Activated naive CD4-positive, alpha-beta T cell treated with Interleukin-2 at 50 U/mL for 16 hours (primary cell): ENCODE measurements at places on chromosomes 13 and 19.

- DNase-seq, result peak; percentile 7
Measured at GRCh38 chr13:52845766-52846566, 2.5 kb downstream of the PCDH8 start.

GRCh38 chr19:6668691-6669090 is 1.3 kb downstream of the TNFSF14 start:
- DNase-seq, result peak; percentile 48

GRCh38 chr19:12800466-12800770 is 1.2 kb downstream of the PRDX2 start:
- no peak for DNase-seq

GRCh38 chr13:51707461-51707860 is 96.5 kb downstream of the DHRS12 start:
- no peak for DNase-seq

GRCh38 chr19:36685835-36686234 is 1.6 kb upstream of the ZNF567 start:
- no peak for DNase-seq

DNA sequence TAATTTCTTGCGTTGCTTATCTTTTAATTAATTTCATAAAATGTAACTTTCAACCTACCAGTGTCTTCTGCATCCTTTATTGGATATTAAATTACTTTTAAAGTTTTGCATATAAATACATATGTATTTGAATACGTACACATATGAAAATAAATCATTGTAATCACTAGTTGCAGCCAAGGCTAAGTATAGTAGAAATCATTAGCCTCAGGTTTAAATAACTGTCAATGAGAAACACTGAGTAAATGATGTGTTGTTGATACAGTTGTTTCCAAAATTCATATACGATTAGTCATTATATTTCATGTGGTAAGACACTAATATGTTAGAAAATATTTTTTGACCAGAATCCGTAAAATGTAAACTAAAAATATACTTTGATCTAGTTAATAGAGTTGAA is 1267.1 kb upstream of the PCDH20 start:
- no peak for DNase-seq

DNA sequence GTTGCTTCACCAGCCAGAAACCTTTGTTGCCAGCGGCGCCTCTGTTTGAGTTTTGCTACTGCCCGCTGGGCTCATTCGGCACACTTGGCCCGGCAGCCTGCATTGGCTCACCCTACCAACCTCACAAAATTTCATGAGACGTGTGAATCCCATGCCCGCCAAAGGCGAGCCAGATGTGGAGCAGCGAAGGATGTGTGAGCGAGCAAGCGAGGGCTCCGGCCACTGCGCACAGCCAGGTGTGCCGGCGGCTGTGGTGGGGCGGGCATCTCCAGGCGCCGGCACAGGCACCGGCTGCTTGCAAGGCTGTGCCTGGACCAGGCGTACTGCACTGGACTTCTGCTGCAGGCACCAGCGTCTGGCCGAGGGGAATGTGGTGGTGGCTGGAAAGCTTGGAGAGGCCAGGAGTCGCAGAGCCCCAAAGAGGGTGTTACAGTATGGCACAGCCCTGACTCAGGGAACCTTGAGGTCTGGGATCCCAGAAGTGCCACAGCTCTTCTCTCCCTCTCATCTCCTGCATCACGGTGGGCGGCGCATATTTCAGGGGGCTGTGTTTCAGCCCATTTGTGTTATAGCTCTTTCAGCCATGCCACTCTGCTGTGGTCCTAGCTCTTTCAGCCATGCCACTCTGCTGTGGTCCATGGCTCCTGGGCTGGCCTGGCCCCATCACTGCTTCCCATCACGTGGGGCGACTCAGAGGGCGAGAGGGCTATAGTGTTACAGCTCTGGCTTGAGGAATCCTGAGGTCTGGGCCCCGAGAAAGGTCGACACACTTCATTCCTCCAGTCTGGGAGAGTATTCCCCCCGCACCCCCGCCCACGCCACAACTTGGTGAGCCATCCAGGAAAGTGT is 592.0 kb upstream of the SLITRK5 start:
- no peak for DNase-seq

- no peak for DNase-seq
Measured at GRCh38 chr19:17519967-17520366, 8.5 kb downstream of the PGLS start.

DNA sequence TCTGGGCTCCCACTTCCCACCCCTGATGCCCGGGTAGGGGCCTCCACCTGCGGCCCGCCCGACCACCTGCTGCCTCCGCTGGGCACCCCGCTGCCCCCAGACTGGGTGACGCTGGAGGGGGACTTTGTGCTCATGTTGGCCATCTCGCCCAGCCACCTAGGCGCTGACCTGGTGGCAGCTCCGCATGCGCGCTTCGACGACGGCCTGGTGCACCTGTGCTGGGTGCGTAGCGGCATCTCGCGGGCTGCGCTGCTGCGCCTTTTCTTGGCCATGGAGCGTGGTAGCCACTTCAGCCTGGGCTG is 7.9 kb downstream of the DBP start:
- DNase-seq, result no peak

DNA sequence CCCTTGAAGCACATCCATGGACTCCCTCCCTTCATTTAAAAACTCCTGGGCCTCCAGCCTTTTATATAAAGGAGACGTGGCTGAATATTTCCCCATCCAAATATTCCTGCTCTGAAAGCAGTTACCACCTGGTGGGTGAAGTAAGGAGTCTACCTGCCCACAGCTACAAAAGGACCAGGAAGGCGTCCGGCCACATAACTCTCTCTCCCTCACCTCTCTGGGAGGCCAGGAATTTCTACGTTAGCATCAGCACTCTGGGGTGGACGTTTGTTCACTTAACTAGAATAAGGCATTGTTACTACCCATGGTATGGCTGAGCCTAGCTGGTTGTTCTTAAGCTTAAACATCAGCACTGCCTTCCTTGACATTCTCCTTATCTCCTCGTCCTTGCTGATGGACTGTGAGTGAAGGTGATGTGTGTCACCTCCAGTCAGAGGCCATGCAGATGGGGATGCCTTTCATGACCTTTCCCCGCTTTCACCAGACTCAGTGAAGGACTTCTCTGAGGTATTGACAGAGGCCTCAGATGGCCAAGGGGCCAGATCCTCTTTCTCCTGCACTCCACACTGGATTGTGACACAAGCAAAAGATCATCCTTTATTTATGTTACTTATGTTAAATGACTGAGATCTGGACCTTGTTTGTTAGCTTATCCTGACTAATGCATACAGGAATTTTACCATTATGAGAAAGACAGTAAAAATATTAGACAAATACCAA is 22.2 kb upstream of the KPNA3 start:
- no peak for DNase-seq

- no peak for DNase-seq
Measured at GRCh38 chr13:78601124-78601873, 2.1 kb downstream of the POU4F1 start.

DNA sequence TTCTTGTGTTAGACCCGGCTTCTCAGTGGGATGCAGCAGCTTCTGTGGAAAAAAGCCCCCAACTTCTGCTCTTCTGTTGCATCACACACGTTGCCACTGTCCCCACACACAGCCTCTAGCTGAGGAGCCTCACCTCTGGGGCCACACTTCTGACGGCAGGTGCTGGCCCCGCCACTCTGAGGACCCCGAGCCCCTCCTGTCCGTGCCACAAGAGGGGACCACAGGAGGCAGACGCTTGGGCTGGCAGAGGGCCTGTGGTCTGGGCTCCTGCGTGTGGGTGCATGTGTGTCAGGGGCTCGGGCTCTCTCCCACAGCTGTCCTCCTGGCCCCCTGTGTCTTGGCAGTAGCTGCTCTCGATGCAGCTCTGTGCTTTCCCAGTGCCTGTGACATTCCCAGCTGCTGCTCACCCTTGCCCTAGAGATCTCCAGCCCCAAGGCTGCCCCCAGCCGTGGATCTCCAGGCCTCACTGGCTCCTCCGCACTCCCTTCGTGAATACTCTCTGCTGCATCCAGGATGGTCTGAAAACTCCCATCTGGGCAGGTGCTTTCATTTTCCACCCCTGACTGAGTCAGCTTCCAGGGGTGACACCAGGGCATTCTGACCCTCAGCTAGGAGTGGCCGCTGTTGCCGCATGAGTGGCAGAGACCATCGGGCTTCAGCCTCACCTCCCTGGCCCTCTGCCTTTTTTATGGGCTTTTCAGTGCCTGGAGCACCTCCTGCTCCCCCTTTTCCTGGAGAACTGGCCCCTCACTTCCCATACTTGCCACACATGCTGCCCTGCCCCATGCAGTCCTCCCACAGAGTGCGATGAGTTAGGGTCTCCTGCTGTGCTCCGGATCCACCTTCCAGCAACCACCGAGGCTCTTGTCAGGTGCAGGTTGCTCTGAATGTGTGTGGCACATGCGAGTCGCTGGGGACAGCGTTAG is 13.7 kb downstream of the MAU2 start:
- no peak for DNase-seq

- DNase-seq, result no peak
Measured at GRCh38 chr13:33789066-33789606, 28.8 kb upstream of the RFC3 start.

GRCh38 chr13:34207872-34208271 is 389.9 kb downstream of the RFC3 start:
- no peak for DNase-seq

GRCh38 chr19:3398114-3398899 is 31.9 kb downstream of the NFIC start:
- no peak for DNase-seq

- no peak for DNase-seq
Measured at GRCh38 chr13:33472446-33472845, 186.9 kb upstream of the STARD13 start.

- no peak for DNase-seq
Measured at GRCh38 chr13:41658057-41658661, 200.8 kb downstream of the RGCC start.

DNA sequence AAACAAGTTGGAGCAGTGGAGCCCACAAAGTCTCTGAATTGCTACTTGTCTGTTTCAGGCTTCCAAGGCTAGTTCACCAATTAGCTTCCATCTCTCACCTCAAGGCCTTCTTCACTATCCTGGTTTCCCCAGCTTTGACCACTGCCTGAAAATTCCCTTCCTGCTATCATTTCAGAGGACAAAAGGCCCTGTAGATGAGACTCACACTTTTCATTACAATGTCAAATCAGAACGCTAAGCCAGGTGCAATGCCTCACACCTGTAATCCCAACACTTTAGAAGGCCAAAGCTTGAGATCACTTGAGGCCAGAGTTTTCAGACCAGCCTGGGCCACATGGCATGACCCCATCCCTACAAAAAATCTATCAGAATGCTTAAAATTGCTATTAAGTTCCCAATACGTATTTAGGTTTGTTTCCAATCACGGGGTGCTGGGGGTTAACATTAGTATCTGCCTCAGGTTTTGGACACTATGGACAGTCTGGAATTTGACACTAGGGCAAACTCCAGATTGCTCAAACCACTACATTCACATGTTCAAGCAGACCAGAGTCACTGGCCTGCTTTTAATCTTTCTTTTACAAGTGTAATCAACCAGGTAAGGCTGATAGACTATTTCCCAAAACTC is 5.5 kb downstream of the TPT1 start:
- DNase-seq, result no peak

GRCh38 chr19:41500443-41500842 is 57.5 kb downstream of the ERICH4 start:
- DNase-seq, result no peak

- DNase-seq, result no peak
Measured at GRCh38 chr19:10998666-10999065, 37.8 kb downstream of the SMARCA4 start.
